Activated CD4-positive, alpha-beta memory T cell treated with anti-CD3 and anti-CD28 coated beads, Interleukin-2, amount 10 ng/mL, durations not matched to agents 7 days and 5 days (primary cell): ENCODE measurements at places on chromosomes 5 and 9. TPM values are rescaled to one million over a fixed set of nuclear protein-coding genes. Genes with fewer than 3 reads are reported as not detected.

Gene TAF11L5
- not detected for total RNA-seq

Gene TTC16
- total RNA-seq, result 5.0 TPM

Gene CD274
- total RNA-seq, result 12.4 TPM

Gene ST8SIA4
- 72.1 TPM for total RNA-seq

Gene FAM78A
- total RNA-seq, result 88.7 TPM

Gene PCDHB5
- not detected for total RNA-seq

Gene PLAC8L1
- total RNA-seq, result not detected

Gene POC5
- total RNA-seq, result 21.5 TPM

Gene ZFR
- total RNA-seq, result 44.8 TPM

Gene IFNA4
- total RNA-seq, result not detected
